Jurkat, Clone E6-1 (cell line): ENCODE measurements at places on chromosomes 2 and 18.
A peak's percentile ranks its signal among the peaks of the same experiment; 100 is the strongest.

DNA sequence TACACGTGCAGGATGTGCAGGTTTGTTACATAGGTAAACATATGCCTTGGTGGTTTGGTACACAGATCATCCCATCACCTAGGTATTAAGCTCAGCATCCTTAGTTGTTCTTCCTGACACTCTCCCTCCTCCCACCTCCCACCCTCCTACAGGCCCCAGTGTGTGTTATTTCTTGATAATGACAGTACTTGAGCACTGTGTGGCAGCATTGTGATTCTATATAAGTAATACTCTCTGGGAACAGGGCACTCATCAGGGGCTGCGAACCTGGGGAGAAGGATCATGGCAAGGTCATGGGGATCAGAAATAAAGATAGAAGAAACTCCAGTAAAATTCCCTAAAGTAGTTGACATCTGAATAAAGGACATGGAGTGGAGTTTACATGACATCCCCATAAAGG is 1256.2 kb upstream of the CRIM1 start:
- DNase-seq, result no peak

DNA sequence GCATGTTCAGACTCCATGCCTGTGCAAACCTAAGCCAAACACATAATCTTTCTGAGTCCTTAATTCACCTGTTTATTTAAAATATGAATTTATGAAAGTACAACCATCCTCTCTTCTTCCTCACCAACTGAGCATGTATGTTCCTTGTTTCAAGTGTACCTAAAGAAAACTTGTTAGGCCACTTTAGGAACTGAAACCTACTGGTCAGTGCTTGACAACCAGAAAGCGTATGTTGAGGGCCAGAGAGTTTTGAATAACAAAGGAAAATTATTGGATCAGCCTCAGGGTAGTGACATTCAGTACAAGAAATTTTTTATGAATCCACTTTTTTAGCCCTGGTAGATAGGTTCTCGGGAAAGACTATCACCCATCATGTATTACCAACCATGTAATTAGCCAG is 847.6 kb upstream of the CELF4 start:
- no peak for DNase-seq

DNA sequence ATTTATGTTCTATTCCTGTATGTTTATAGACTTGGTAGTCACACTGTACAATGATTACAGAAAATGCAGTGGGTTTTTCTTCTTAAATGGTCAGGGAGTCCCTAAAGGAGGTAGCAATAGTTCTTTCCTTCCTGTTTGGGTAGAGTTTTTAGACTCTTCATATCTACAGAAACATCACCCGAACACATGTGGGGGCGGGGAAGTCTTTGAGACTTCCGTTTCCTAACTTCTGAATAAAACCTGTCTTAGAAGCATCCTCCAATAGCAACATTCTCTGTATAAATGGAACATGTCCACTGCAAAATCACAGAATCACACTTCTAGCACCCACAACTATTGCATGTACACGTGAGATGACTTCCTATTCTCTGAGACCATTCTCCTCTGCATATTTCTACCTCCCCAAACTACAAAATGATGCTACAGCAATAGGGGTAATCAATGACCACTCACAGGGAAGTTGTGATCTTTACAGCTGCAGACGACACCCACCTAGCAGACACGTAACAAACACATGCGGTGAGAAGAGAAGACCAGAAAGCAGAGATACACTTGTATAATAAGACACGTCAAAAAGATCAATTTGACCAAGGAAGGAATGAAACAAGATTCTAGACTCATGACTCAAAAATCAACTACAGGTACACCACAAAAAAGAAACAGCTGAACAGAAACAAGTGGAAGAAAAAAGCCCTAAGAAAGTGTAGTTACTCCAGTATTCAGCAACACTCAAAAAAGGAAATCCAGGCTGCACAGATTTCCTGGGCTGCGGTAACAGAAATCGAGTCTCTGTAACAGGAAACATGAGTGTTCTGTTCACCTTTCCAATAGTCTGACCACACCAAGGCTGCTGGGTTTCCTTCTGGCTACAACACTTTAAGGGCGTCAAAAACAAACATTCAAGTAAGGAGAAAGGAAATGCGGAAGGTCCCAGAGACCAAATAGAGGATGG is 120.4 kb downstream of the ZNF516 start:
- DNase-seq, result peak; percentile 46

- peak; percentile 68 for DNase-seq
Measured at GRCh38 chr2:114400890-114401289, 41.6 kb upstream of the DPP10 start.

DNA sequence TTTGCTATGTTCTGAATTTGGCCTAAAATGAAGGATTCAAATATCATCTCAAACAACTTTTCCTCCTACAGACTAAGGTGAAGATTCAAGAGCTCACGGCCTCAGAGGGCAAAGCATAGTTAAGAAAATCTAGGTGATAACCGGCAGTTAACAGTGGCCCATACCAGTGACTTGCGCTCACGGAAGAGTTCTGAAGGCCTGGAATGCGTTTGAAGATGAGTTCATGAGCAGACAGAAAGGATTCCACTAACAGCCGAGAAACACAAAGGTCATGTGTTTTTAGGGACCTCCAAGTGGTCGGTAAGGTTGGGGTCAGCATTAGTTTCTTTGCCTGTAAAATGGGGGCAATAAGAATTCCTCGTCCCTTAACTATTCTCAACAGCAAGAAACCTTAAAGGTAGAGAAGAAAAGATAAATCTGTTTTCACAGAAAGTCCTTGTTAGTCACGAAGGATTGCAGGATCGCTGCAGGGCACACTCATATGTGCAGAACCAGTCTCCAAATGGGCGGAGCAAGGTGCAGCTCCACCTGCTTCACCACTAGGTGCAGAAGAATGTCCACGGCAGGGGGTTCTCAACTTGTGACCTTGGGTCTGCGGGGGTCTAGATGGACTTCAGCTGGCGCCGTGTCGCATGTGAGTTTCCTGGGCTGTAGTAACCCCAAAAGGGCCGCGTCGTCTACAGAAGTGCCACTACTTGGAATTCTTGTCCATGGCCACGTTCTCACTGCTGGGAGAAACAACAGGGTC is 708 bp upstream of the RPIA start:
- peak; percentile 19 for DNase-seq

GRCh38 chr2:179440642-179441251 is 176.1 kb upstream of the SESTD1 start:
- peak; percentile 33 for DNase-seq

- no peak for DNase-seq
Measured at GRCh38 chr2:220043155-220043989, 415.9 kb downstream of the SLC4A3 start.

GRCh38 chr2:6788614-6789013 is 77.1 kb downstream of the CMPK2 start:
- DNase-seq, result no peak

DNA sequence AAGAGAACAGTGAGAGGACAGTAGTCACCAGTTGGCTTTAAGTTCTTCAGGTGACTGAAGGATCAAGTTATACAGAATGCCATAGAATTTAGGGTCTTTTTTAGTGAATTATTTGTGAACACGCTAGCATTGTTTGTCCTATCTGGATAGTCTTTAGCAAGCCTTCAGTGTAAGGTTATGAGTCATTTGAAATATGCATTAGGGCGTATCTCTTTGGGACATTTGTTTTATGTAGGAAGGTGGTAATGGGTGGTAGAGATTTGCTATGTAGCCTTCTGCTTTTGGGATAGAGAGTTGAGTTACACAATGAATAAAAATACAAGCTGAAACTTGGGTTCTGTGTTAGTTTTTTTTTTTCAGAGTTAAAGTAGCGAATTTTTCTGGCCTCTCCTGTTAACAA is 13.0 kb downstream of the ACTR2 start:
- no peak for DNase-seq

GRCh38 chr2:144858211-144858610 is 338.3 kb upstream of the ZEB2 start:
- no peak for DNase-seq
